Caki2 (cell line): ENCODE measurements at places on chromosomes 3 and 15.
A peak's percentile ranks its signal among the peaks of the same experiment; 100 is the strongest.

DNA sequence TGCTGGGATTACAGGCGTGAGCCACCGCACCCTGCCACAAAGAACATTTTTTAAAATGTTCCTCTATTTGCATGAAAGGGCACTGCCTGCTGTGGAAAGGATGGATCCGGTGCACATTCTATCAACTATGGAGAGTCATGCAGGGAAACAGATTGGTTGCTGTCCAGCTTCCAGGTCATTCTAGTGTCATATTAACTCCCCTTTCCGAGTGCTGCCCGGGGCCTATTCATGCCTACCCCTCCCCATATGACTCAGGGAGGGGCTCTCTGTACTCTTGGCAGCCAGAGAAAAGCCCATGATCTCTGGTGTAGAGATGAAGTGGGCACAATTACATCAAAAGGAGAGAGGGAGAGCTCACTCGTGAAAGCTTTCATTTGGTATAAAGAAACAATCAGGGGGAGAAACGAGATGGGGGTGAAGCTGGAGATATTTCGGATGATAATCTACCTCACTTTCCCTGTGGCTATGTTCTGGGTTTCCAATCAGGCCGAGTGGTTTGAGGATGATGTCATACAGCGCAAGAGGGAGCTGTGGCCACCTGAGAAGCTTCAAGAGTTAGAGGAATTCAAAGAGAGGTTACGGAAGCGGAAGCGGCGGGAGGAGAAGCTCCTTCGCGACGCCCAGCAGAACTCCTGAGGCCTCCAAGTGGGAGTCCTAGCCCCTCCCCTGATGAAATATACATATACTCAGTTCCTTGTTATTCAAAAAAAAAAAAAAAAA, 16.1 kb upstream of the AHSG start:
- DNase-seq = peak; percentile 14

DNA sequence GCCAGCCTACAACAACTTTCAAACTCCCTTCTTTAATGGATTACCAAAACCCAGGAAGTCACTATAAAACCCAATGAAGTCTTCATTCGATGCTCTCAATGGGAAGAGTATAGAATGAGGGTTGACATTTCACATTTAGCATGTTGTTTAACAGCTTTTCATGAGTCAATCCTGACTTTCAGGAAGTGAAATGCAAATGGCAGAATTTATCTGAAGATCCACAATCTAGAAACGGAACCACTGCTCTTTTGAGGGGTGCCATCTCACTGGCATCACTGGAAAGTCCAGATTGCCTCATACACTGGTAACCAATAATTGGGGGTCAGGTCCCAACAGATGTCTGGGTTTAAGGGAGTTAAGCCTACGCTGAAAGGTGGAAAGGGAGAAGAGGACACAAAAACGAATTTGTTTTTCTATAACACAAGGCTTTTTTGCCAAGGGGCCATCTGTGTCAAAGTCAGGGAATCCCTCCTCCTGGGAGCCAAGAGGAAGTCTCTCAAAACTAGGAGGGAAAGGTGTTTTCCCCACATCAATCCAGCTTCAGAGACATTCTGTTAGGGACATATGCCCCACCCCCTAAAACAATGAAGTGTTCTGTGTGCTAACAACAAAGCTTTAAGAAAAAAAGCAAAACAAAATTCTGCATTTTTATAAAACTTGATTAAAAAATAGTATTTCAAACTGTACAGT, 12.0 kb upstream of the ATP1B3 start:
- no peak for DNase-seq

DNA sequence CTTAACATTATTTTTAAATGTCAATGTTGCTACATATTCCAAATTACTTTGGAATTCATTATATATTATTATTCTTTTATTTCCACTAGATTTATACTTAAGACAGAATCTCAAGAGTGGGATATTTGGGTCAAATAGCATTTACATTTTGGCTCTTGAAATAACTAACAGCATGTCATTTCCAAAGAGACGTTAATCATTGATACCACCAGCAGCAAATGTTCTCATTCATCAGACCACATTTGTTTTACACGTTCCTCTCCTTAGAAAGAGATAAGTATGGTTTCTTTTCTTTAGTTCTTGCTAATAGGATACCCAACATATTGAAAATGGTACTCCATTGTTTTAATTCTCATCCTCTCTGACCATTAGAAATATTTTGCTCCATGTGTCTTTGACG, 229.8 kb downstream of the LPP start:
- DNase-seq = no peak

DNA sequence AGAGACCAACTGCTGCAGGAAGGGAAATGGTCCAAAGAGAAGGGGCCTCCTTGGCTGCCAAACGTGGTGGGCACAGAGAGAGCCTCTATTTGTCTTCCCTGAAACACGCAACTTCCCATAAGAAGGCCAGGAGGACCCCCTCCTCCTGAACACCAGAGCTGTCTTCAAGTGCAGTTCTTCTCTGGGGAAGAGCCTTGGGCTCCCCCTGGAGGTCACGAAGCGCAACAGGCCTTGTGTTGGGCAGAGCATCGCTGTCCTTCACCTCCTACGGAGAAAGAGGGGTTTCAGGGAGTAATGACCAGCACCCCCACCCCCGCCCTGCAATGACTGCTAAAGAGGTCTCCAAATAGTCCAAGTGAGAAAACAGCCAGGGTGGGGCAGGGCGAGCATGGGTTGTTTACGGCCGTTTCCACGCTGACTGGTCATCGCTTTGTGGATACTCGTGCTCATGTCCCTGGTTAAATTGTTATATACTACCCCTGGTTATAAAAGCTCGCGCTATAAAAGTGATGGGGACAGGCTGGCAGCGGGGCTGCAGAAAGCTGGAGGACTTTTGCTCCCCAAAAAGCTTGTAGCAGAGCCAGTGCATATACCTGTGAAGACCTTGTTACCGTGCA, 397.5 kb upstream of the ATP10A start:
- peak; percentile 5 for DNase-seq

GRCh38 chr3:101928890-101929289, 79.6 kb downstream of the NFKBIZ start:
- peak; percentile 86 for DNase-seq

DNA sequence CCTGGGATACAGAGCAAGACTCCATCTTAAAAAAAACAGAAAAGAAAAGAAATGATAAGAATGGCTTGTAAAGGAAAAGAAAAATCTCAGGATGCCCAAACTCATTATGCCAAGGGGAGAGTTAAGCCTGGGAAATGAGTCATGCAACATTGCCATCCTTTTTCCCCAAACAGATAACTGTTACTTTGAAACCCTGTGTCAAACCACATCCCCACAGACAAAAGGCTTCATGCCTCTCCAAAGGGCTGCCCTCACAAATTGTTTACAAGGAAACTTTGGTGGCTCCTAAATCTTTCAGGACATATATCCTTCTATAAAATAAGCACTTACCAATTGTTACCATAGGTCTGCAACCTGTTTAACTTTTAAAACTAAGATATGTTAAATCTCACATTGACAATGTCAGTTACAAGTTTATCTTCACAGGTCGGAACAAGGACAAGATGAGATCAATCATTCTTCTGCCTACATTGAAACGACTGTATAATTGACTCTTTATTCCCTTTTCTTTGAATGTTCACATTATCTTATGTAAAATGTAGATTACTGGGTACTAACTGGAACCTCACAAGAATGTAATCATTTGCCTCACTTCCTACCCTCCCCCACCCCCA, 18.6 kb upstream of the SENP7 start:
- DNase-seq = no peak

DNA sequence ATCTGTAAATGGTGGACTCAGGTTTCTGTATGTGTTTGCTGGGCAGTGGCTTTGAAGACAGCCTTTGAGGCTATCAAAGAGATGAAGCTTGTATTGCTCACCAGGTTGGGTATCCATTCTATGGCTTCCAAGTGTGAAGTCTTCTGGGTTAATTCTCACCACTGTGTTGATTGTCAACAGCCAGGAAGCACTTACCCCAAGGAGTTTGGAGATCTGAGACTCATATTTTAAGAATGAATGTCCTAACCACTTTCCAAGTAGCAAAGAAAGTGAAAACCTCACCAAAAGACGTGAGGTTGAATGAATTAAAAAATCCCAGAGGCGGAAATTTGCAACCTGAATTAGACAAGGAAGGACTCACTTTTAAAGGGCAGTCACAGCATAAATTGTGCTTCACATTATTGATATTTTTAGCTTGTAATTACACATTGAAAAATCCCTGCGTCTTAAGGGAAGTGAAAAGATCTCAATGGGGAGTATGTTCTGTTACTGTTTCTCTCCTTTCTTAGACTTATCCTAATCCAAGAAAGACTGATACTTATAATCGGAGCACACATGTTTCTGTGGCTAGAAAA, 304.0 kb upstream of the TPRG1 start:
- no peak for DNase-seq

DNA sequence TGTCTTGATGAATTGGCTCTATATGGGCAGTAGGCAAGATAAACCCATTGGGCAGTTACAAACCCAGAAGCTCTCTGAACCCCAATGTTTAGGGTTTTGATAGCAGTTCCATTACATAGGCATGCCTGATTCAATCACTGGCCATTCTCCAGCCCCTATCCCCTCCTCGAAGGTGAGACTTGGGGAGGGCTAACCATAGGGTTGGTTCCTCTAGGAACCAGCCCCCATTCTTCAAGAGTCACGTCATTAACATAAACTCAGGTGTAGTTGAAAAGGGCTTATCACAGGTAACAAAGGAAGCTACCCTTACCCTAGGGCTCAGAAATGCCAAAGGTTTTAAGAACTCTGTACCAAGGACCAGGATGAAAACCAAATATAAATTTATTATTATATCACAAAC, 353.1 kb downstream of the ERC2 start:
- DNase-seq = no peak

DNA sequence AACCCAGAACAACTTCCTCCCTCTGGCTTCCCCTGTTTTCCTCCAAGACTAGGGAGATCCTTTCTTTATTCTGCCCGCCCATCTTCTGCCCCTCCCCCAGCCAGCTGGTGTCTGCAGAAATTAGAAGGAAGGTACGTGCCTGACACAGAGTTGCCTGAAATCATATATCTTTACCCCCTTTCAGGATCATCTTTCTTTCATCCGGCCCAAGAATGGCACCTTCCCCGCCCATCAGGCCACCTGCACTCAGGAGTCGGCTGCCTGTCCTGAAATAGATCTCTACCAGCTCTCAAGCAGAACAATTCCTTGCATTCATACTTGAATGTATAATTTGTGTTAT, 133.7 kb downstream of the VGLL4 start:
- DNase-seq = no peak

DNA sequence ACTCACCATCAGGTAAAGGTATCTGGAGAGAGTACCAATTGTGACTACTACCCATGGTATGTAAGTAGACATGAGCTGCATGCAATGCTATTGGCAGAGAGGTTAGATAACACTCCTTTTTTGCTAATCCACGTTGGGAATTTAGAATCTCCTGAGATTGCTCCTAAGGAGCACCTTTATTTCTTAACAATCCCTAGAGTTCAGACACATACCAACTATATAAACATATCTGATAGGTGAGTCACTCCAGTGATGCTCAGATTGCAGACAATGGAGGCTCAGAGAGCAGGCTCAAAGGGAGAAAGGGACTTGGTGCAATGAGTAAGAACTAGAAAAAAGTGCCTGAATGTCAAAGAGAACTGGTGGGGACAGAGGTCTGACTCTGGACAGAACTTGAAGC, 47.0 kb upstream of the LRRFIP2 start:
- peak; percentile 83 for DNase-seq

DNA sequence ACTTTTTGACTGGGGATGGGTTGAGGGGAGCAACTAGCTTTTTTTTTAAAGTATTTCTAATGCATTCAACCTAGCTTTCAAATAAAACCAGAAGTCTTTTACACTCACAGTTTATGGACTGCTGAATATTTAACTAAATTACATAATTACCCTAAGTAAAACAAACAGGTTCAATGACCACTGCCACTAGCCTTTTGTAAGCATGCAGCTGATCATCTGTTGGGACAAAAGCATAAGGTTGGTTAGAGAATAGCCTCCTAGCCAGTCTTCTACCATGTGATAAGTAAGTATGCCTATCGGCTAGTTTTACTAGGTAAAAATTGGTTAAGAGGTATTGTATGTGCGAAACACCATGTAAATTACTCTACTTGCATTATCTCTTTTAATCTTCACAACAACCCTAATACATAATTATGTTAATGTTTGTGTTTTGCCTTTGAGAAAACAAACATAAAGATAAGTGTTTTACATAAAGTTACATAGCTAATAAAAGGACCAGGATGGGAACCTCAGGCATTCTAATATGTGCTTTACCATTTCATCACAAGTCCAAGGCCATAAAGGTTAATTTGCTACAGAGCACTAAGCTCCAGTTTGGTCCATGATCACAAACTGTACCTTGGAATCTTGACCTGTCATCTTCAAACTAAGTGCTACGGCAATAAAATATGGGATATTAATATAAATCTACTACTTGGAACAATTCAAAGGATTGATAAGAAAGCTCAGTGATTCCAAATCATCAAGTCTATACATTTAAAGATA, 13.2 kb downstream of the PFN2 start:
- DNase-seq = no peak

DNA sequence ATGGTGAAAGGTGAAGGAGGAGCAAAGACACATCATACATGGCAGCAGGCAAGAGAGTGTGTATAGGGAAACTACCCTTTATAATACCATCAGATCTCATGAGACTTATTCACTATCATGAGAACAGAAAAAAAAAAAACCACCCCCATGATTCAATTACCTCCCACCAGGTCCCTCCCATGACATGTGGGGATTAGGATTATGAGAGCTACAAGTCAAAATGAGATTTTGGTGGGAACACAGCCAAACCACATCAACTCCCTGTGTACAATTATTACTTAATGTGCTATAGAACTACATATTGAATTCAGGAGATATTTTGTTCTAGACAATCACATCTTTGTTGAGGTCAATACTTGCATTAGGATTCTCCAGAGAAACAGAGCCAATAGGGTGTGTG, 313.4 kb downstream of the CNTN6 start:
- DNase-seq = no peak

DNA sequence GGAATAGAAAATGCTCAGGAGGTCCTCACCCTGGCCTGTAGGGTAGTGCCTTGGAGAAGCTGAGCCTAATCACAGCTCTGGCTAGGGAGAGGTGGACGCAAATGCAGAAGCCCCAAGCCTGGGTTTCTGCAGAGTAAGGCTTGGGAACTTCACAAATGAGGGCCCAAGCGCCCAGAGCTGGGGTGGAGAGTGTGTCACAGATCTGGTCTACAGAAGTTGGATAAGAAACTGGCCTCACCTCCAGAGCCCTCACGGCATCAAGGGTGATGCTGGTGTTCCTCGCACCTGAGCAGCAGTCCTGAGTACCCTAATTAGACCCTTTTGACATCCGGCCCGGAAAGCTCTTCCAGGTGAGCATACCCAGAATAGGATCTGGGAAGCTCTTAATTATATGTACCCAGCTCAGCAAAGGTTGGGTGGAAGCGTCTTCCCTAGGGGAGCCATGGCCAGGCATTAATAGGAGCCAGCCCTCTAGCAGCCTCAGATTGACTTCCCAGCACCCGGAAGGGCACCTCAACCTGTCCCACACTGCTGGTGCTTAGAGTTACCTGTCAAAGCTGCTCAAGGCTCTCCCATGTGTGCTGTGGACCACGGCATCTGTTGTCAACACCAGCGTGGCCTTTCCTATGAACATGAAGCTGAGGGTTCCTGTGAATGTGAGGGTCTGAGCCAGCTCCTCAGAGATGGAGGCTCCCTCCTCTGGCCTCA, 31.8 kb downstream of the RBM5 start:
- no peak for DNase-seq
